Prostate gland (tissue), 2 donors: ENCODE measurements at places on chromosomes 1 and 21.

- H3K27ac ChIP-seq: peak overlapping the region; percentile 11
- H3K4me3 ChIP-seq: no peak overlapping the region
- H3K36me3 ChIP-seq: no peaks in the 10 kb centered on the region
- H3K4me1 ChIP-seq: no peaks in the 10 kb centered on the region
These were observed 33.0 kb upstream of the EPS8L3 start for GRCh38 chr1:109796484-109797302.

GRCh38 chr1:228393268-228393701 is 13.3 kb downstream of the TRIM11 start:
- H3K36me3 ChIP-seq: no peaks in the 10 kb centered on the region
- DNase-seq: no peak
- no peak overlapping the region for H3K27ac ChIP-seq
- H3K4me3 ChIP-seq: no peak overlapping the region

- H3K4me1 ChIP-seq: no peaks in the 10 kb centered on the region
- H3K27me3 ChIP-seq: no peaks in the 10 kb centered on the region
- DNase-seq: no peak
- no peaks in the 10 kb centered on the region for H3K36me3 ChIP-seq
These were observed 65.6 kb upstream of the PLA2G4A start for GRCh38 chr1:186763107-186763506.

GRCh38 chr1:207869859-207870258 is 41.1 kb downstream of the CD34 start:
- peak overlapping the region; percentile 99 for H3K27ac ChIP-seq
- H3K4me1 ChIP-seq: peaks cover 9% of the 10 kb centered on the region
- H3K36me3 ChIP-seq: no peaks in the 10 kb centered on the region
- no peak overlapping the region for H3K4me3 ChIP-seq
- H3K27me3 ChIP-seq: no peaks in the 10 kb centered on the region
- no peak for DNase-seq

DNA sequence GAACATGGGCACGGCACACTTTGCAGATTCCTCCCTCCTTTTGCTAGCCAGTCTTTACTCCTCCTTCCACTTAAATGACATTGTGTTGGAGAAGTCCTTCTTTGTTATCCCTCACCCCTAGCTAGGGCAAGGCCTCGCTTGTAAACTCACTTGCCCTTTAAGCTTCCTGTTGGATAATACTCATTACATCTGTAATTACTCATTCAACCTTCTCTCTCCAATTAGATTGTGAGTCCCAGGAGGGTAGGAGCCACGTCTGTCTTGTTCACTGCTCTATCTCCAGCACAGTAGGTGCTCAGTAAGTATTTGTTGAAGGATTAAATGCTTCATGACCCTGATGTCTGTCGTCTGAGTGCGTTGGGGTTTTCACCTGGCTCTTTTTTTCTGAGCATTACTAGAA is 98.7 kb upstream of the USP24 start:
- no peak for DNase-seq
- H3K4me3 ChIP-seq: no peak overlapping the region
- no peaks in the 10 kb centered on the region for H3K36me3 ChIP-seq
- no peaks in the 10 kb centered on the region for H3K4me1 ChIP-seq
